ENCODE measurements at places on chromosomes 13 and 19.

DNA sequence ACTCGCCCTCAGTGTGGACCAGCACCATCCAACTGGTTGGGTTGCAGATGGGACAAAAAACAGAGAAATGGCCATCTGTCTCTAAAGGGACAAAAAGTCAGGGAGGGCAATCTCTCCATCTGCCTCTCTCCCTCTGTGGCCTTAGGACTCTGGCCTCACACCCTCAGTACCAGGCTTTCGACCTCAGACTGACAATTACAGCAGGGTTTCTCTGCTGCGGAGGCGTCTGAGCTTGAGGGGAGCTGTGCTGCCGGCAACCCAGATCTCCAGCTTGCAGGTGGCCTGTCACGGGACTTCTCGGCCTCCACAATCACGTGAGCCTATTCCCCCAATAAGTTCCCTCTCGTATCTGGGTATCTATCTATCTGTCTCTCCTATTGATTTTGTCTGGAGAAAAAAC lies 27.7 kb downstream of the MLLT1 start:
- DNase-seq, result no peak

- DNase-seq, result no peak
Measured at GRCh38 chr13:45102136-45102507, 18.2 kb upstream of the GTF2F2 start.

DNA sequence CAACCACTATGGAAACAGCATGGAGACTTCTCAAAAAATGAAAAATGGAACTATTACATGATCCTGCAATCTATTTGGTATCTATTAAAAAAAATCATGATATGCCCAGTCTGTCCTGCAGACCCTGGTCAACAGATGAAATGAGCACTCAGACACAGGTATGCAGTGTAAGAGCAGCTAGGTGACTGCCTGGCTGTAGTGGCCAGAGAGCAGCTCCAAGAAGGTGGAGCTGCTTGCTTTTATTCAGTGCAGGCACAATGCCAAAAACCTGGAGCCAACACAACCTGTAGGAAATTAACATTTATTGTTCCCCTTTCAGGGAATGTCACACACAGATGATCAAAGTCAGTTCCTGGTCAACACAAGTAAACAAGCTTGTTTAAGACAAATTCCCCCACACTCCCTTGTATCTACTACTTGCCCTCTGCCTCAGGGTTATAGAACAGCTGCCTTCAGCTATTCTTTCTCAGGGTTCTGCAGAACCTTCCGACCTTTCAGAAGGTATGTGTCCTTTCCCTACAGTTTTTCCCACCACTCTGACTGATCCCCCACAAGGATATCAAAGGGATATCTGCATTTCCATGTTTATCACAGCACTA lies 933.7 kb upstream of the SLITRK5 start:
- no peak for DNase-seq

GRCh38 chr19:21023901-21024300 lies 3.4 kb downstream of the ZNF430 start:
- DNase-seq, result no peak

DNA sequence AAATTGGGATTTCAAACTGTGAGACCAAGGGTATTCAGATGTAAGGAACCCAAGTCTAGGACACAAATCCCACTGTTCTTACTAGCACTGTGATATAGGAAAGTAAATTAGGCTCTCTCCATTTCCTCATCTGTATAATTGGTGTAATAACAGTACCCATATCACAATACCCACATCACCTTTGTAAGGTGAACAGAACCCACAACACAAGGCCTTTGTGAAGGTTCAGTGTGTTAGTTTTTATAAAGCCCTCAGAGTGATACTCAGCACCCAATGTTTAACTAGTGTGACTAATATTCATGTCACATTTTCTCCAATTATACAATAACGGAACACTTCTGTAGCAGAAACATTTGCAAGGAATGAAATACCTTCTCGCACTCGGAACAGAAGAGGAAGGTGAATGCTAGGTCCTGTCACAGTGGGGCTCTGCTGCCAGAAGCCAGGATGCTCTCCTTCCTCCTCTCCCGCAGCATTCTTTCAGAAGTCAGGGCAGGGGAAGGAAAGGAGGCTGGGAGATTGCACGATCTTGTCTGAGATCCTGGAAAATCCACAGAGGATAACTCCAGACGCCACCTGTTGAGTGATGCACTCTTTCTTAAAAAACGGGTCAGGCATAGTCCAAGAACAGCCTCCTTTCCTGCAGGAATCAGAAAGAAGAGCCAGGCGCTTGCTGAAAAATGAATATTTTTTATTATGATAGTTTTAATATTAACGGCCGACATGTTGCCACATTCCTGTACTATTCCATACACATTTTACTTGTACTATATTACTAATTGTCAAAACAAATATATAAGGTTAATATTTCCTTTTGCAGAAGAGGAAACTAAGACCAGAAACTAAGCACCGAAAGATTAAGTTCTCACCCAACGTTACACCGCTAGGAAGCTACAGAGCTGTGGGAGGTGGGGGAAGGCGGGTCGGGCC lies 762 bp downstream of the ZNF45 start:
- no peak for DNase-seq

DNA sequence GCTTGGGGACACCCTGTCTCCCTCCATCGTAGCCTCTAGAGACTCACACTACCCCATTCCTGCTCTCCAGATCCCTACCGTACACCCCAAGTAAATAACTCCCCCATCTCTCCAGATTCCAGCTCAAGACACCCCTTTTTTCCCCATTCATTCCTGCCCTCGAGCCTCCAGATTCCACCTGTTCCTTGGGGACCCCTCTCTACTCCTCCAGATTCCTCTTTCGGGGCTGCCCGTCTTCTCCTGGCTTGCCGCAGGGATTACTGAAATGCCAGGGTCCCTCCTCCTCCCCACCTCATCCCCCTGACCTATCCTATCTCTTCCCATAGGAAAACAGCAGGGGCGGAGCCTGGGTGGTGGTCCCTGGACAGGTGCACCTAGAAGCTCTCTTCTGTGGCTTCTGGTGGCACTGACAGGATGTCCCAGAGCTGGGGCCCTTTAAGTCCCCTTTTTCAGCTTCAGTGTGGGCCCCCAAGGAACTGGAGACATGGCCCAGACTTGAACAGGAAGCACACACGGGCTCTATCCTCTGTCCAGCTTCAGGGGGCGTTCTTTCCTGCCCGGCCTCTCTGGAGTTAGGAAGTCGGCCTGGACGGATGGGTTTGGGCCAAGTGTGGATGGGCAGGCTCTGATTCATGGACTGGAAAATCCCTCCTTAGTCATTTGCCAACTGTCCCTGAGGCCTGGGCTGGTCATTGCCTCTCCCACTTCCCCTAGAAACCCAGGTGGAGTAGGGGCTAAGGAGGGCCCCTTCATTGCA lies 1.2 kb downstream of the ZSWIM4 start:
- no peak for DNase-seq

All from GF-D8 (cell line).